ENCODE measurements at places on chromosomes 3 and 15. TPM values are rescaled to one million over a fixed set of nuclear protein-coding genes. Genes with fewer than 3 reads are reported as not detected.

GRCh38 chr3:173584838-173585831 lies 187.6 kb downstream of the NLGN1 start:
- DNase-seq, result peak; percentile 50

Gene EDC3
- total RNA-seq, result 5.8 TPM

GRCh38 chr3:151156618-151157216 lies 46.3 kb downstream of the GPR171 start:
- DNase-seq, result peak; percentile 72

DNA sequence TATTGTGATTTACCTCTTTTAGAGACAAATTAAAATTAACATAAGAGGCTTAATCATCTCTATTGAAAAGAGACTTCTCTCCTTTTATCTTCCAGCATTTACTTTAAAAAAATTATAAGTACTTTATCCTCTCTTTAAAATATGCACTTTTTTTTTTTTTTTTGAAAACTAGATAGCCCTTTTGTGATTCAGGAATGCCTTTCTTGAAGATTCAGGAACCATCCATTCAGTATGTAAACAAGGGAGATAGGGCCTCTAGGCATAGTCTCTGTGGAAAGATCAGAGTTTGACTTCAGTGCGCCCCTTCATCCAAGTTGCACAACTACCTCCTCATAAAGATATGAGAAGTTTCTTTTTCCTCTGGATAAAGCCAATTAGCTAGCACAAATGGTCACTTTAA lies 1163.7 kb downstream of the SI start:
- DNase-seq, result no peak

- no peak for DNase-seq
These were observed 37.9 kb downstream of the GASK1A start for GRCh38 chr3:43017004-43017403.

- DNase-seq, result no peak
These were observed at the start of gene CFAP92 for GRCh38 chr3:128993461-128994172. Gene CFAP92, minus strand, starts transcription at chr3:128994076. Its CDS starts 772 bp downstream, at chr3:128993304.

DNA sequence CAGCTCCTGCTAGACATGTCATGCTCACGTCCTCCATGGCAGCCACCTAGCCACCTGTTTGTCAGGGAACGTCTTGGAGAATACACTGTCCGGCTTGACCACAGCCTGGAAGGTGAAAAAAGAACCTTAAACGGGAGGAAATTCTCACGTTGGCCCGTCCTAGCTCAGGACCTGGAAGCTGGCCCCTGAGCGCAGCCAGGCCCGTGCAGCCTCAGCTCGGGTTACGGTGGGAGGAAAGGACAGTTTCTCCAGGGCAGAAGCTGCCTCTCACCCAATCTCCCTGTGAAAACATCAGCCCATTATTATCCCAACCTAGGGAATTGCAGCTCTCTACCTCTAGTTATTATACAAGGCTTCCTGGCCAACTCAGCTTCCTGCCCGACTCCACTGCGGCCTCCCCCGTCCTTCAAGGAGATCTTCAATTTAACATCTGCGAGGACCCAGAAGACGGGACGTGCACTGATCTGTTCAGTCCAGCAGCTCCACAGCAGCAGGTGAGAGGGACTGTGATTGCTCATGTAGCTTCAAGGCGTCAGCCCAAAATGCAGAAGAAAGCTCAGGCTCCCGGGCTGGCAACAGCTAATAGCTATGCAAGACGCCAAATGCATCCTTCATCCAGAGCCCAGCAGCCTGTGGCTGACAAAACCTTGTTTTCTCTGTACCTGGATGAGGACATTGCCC lies 84.7 kb downstream of the ADAMTS17 start:
- no peak for DNase-seq

DNA sequence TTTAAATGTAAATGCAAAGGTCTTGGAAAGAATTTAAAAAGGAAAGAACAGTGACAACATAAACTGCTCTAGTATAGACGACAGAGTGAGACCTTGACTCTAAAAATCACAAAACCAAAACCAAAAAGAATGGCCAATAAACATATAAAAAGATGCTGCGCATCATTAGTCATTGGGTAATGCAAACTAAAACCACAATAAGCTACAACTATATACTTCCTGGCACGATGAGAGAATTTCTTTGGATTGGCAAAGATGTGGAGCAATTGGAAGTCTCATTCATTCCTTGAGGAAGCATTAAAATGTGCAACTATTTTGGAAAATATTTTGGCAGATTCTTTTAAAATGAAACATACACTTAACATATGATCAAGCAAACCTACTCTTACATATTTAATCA lies 98.7 kb upstream of the ZPLD1 start:
- DNase-seq, result no peak

DNA sequence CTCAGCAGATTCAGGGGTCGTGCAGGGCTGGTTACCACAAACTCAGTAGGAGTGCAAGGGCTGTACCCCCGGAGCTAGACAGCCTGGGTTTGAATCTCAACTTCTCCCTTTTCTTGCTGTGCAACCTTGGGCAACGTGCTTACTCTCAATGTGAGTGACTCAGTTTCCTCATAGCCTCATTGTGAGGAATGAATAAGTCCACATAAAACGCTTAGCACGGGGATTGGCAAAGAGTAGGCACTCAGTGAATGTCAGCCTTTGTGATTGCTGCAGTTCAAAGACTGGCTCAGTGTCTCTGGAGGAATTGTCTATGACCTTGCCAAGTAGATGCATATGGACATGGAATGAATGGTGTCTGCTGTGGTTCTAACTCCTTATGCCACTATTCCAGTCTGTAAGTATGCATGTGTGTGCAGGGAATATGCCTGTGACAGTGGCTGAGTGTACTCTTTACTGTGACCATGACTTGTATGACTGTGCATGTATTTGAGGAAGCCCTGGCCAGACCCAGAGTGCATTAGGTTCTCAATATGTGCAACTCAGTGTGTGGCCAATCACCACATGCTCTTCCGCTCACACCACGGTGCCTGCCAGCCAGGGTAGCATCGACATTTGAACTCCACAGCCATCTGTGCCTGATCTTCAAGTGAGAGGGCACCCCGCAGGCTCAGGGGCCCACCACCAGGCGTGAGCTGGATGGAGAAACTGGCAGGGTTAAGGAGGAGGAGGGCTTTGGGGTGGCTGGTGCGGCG lies 900 bp upstream of the HYAL3 start:
- no peak for DNase-seq

- no peak for DNase-seq
These were observed 826 bp downstream of the CCDC66 start for GRCh38 chr3:56557831-56558170.

Gene CP
- not detected for total RNA-seq

DNA sequence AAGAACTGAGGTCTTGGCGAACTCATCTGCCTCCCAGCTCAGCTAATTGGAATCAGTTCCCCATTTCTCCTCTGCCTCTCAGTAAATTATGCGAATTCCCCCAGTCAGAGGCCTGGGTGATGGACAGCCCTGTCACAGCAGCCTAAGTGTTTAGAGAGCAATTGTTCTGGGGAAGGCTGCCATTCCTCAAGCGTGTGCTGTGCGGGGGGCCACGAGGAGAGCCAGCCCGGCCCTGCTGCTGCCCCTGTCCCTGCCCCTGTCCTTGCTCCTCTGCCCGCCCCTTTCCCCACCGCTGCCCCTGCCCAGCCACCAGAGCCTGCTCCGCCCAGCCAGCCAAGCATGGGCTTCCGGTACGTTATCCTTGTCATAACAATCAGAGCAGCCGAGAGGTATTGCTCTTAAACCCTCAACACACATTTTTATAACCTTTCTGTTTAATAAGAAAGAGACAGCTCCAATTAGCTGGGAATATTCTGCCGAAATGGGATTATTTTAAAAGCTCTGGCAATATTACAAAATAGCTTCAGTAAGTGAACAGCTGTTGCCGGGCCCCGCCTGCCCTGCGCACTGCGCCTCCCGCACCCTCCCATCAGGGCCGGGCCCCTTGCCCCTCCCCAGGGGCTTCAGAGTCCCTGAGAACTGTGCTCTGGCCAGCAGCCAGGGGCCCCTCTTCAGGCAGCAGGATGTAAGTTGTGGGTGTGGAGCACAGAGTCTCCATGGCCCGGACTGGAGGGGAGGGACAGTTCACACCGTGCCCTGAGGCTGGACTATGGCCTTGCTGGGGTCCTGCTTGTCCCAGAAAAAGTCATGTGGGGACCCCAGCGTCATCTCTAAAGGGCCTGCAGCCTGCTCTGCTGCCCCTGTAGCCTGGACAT lies 12.4 kb upstream of the CACNA2D2 start:
- no peak for DNase-seq

Gene CSPG4
- 132 TPM for total RNA-seq

- DNase-seq, result peak; percentile 8
These were observed 138.5 kb upstream of the HES1 start for GRCh38 chr3:193997228-193998122.

Gene EIF4A2
- 473 TPM for total RNA-seq

DNA sequence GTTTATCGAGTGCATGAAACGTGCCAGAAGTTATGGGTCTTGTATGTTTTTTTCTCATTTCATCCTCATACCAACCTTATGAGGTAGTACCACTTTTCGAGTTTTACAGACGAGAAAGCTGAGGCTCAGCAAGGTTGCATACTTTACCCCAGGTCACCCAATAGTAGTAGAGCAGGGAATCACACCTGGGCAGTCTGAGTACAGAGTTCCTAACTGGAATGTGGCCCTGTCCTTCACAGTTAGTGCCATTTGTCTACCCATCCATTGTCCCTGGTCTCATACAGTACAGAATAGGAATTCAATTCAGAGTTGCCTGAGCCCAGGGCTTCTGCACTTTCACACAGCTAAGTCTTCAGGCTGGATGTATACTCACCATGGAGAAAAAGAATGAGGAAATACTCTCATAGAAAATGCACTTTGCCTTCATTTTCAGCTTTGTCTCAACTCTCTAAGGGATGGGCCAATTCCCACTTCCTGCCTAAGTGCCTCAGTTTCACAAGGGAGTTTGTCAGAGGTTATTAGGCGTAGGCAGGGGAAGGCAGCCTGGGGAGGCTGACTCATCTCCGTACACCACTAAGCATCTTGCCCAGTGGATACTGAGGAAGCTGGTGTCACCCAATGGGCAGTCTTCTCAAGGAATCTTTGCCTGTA lies 93.2 kb downstream of the TMEM212 start:
- peak; percentile 61 for DNase-seq

Gene TTC23
- 13.5 TPM for total RNA-seq

DNA sequence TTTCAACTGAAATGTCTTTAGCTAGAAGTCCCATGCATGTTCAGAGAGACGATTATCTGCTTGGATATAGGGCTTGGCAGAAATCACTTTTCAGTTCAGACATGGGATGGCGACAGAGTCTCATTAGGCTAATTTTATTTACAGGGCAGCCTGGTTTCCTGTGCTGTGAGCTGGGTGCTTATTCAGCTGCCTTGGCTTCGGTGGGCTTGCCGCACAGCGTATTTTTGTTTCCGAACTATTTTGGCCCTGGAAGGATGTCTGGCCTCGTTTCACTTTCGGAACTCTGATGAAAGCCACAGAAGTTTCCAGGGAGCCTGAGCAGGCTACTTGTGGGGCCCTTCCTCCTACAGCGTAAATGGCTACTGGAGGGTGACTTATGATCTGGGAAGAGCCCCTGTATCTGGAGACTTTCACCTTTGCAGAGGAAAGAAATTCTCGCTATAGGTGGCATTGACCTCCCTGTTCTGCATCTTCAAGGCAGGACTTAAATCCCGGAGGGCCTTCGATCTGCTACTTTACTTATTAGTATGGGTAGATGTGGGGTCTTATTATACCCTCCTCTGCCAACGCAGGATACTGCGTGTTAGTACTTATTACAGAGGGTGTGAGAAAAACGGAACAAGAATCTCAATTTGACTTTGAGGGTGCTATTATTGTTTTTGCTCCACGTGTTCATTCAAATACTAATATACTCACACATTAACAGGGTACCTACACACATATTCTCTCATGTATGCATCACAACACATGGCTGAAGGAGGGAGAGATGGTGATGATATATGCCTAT lies 364.0 kb upstream of the RBMS3 start:
- DNase-seq, result peak; percentile 56

DNA sequence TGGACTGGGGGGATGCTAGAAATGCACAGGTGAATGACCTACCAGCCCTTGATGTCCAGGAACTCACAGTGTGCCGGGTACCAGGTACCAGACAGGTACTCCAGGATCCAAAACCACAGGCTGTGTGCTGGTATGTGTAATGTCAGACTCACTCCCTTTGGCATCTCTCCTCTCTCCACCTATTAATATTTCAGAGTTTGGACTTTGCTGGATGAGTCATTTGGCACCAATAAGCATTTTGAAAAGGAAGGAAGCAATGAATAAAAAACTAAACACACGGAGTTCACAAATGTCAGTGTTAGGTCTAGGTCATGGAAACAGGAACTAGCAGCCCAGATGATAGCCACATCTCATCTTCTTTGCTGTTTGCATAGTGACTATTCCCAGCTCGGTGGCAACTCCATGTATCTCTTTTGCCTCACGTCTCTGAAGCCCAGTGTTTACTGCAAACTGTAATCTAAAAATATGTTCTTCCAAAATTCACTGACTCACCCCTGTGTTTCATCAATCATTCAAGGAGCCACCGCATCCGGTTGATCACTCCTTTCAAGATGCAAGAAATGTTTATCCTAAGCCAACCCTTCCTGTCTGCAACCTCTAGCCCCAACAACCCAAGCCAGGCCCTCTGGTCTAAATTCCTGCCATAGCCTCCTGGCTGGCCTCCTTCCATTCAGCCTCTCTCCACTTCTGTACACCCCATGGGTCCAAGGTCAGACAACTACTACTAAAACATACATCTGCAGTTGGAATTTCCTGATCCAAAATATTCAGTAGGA lies 8.4 kb downstream of the ITGB5 start:
- peak; percentile 99 for DNase-seq

Gene NRROS
- total RNA-seq, result not detected

- DNase-seq, result no peak
These were observed 287.6 kb upstream of the STT3B start for GRCh38 chr3:31244929-31245817.

Gene CILP
- total RNA-seq, result not detected

DNA sequence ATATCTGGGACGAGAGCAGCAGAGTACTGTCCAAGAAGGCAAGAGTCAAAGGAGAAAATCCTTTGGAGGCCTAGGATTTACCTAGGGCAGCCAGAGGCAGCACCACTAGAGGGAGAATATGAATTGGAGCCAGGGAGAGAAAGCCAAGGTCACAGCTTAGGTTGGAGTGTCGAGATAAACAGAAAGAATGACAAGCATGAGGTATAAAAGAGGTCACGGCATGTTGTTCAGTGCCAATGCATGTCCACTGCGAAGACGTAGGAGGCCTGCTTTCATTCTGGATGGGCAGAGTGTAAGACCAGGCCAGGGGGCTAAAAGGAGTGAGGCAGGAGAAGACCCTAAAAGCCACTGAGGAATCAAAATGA lies 47.2 kb downstream of the THBS1 start:
- no peak for DNase-seq
